HCEC 1CT (cell line): ENCODE measurements at places on chromosomes 4 and X.

- DNase-seq, result no peak
Observed at GRCh38 chr4:176794651-176795050, 1.9 kb upstream of the VEGFC start.

DNA sequence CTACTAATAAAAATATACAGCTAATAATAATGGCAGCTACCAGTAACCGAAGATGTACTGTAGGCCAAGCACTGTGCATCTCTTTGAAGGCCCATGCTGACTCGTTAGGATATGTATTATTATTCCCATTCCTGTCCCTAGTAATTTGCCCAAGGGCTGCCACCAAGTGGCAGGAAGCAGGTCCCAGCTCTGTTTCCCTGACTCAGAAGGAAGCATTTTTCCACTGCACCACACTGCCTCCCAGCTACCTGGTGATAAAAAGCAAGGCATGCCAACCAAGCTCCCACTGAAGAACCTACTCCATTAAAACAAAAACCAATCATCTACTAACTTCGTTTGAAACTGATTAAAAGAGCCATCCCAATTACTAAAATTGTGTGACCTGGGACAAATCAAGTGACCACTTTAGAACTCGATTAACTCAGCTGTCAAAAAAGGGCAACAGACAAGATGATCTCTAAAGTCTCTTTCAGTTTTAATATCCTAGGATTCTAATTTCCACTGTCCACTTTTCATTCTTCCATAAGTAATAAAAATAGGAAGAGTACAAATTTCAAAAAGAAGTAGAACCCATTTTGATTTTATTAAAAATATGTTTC lies 24.3 kb upstream of the PGM2 start:
- peak; percentile 51 for DNase-seq

DNA sequence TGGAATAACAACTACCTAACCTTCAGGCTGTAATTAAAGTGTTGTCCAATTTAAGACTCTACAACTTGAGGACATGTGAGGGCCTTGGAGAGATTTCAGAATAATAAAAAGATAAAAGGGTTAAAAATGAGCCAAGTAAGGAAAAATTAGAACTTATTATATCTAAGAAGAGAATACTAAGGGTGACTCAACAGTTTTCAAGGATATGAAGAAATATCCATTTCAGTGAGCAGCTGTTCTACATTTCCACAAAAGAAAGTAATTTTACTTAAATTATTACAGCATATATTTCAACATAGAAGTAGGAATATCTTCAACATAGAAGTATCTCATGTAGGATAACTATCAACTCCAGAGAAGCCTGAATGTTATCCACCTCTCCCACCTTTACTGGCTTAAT lies 11.3 kb downstream of the SNX12 start:
- peak; percentile 45 for DNase-seq

GRCh38 chr4:182288534-182288933 lies 45.3 kb downstream of the TENM3 start:
- DNase-seq, result no peak

- DNase-seq, result no peak
Observed at GRCh38 chr4:3760841-3761240, 5.3 kb upstream of the ADRA2C start.

DNA sequence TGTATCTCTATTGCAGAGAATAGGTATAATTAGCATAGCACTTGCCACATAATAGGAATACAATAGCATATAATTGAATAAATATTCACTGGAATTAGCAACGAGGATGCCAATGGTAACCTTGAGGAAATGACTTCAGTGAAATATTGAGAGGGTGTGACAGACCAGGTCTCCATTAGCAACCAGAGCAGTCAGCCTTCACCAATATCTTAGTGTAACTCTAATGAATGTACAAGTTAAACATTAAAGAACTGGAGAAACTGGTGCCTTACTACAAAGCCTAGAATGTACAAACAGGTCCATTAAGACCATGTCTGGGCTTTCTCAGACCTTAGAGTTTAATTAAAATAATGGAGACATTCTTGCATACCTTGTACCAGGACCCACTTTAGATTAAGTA lies 143.0 kb downstream of the MAGEB17 start:
- no peak for DNase-seq

DNA sequence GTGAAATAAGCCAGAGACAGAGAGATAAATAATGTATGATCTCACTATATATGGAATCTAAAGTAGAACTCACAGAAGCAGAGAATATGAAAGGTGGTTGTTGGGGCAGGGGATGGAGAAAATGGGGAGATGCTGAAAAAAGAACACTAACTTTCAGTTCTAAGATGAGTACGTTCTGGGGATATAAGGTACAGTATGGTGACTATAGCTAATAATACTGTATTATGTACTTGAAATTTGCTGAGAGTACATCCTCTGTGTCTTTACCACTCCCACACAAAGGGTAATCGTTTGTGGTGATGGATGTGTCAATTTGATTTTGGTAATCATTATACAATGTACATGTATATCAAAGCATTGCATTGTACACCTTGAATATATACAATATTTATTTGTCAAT lies 6.6 kb downstream of the FBXL5 start:
- no peak for DNase-seq

GRCh38 chr4:108556588-108557200 lies 63.7 kb upstream of the RPL34 start:
- DNase-seq, result no peak

DNA sequence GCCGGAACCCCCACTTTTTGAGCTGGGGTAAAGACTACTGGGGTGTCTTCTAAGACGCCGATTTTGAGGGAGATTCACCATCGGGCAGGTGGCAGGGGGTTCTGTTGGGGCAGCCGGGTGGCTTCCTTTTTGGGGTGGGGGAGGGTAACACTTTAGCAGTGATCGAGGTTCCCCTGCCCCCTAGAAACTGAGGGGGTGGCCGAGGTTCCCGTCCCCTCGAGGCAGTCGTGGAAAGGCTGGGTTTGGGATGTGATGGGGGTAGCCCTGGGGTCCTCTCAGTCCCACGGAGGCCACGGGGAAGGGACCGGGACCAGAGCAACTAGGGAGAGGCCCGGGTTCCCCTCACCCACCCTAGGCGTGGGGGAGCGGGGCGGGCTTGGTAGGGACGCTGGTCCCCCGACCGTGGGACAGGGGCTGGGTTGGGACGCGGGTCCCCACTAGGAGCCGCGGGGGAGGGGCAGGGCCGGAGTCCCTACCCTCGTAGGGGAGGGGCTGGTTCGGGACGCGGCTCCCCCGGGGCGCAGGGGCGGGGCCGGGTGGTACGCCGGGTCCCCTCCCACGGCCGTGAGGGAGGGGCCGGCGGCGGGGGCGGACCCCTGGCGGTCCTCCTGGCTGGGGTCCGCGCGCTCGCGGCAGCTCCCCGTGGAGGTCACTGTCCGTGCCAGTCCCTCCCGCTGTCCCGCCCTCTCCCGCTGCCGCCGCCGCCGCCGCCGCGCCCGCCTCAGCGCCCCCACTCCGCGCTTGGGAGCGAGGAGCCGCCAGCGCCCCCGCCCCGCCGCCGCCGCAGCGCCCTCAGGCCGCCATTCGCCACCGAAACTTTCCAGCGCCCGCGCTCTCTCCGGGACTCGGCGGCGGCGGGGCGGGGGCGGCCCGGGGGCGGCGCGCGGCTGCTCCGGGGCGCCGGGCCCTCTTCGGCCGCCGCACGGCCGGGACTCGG lies at the start of gene TBL1X:
TSS of gene TBL1X (plus strand) at position 624 of the 937 bp plus-strand sequence. CDS start 188,529 bp downstream, outside the sequence.
- peak; percentile 28 for DNase-seq

GRCh38 chr4:118753685-118754084 lies 68.5 kb downstream of the METTL14 start:
- DNase-seq, result no peak

DNA sequence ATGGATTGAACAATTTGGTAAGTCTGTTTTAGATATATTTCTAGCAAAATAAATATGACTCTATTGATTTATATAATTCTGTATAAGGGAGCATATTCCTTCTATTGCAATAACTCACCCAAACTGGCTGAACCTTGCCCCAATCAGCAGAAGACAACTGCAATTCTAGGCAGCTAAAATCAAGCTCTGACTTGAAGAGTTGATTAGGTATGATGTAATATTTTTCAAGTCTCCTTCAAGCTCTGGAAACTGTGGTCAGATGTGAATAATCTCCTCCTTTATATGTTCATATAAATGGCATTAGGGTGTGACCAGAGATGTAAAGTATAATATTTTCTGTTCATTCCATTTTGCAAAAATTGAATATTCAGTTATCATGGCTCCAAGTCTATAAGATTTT lies 8.2 kb downstream of the RASSF6 start:
- peak; percentile 11 for DNase-seq

GRCh38 chr4:174521800-174522182 lies 497 bp downstream of the HPGD start:
- DNase-seq, result no peak

DNA sequence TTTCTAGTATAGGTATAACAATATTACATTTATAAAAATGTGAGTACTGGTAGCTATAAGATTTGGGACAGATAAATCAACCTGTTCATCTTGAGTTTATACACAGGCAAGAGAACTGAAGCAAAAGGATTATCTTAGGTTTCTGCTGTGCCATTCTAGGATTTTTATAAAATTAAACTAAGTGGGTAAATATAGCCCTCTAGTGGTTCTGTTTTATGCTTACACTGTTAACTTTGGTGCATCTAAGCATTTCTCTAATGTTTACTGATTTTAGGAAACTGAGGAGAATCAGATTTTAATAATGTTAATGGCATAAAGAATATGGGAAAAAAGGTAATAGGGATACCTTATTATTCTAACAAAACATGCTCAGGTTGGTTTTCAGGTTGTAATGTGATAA lies 1.1 kb upstream of the RRH start:
- peak; percentile 15 for DNase-seq

- DNase-seq, result no peak
Observed at GRCh38 chr4:105630670-105631655, 77.5 kb downstream of the INTS12 start.

DNA sequence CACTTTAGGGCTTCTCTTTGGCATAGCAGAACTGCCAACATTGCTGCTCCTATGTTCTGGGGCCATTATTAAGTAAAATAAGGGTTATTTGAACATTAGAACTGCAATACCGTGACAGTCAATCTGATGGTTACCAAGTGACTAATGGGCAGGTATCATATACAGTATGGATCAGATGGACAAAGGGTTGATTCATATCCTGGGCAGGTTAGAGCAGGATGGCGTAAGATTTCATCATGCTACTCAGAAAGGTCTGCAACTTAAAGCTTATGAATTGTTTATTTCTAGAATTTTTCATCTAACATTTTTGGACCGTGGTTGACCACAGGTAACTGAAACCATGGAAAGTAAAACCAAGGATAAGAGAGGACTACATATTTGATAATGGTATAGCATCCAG lies 40.9 kb downstream of the BRCC3 start:
- no peak for DNase-seq
